RKO (cell line): ENCODE measurements at places on chromosomes 6 and 20.

GRCh38 chr20:37567331-37567665 lies 39.6 kb upstream of the BLCAP start:
- no peak for DNase-seq

DNA sequence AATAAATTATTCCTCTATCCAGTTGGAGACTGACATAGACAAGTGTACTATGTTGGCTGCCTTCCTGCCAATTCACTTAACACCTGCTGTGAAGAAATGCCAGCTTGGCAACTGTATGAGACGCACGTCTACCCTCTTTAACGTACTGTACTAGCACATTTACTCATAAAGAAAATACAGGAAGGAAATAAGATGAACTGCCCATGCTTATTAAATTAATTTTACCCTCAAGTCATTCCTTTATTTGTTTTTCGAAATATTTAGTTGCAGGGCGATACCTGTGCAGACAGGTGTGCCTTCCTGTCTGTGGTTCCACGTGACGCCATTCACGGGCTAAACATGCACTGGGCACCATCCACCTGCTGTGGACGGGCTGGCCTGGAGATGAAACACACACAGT lies 52.0 kb downstream of the PSMG4 start:
- no peak for DNase-seq

DNA sequence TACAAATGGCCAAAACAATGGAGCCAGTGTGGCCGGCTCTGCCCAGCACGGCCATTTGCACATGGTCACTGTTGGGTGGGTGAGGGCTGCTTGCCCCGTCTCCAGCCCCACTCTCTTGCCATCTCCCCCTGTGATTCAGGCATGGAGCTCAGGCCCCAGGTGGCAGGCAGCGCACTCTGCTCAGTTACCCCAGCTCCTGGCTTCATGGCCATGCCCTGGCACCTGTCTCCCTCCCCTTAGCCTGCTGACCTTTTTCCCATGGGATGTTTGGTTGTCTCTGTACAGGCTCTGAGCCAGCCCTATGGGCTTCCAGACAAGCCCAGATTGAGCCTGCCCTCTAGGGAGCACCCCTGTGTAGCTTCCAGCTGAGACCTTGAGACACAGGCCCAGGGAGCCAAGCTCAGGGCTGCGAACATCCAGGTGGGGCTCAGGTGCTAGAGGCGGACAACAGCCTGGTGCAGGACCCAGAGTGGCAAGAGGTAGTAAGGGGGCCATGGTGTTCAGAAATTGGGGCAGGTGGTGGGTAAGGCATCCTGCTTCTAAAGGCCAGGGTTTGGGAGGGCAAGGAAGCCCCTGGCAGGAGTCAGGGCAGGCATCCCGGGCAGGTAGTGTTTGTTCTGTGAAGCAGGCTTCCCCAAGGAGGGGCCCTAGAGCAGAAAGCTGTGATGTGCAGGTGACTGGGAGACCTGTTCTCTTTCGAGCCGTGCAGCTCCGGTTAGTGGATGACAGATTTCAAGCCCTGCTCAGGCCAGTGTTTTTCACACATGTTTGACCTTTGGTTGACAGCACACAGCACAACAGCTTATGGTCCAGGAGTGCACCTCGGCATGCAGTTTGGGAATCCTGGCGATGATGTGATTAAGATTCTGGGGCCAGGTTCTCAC lies 17.7 kb downstream of the SYNJ2 start:
- DNase-seq = no peak

- peak; percentile 49 for DNase-seq
These were observed 128.5 kb downstream of the HFE start for GRCh38 chr6:26215585-26216358.

GRCh38 chr20:10524034-10524476 lies 89.0 kb downstream of the SLX4IP start:
- no peak for DNase-seq

- DNase-seq = no peak
These were observed 99.4 kb downstream of the ASXL1 start for GRCh38 chr20:32457479-32457986.

DNA sequence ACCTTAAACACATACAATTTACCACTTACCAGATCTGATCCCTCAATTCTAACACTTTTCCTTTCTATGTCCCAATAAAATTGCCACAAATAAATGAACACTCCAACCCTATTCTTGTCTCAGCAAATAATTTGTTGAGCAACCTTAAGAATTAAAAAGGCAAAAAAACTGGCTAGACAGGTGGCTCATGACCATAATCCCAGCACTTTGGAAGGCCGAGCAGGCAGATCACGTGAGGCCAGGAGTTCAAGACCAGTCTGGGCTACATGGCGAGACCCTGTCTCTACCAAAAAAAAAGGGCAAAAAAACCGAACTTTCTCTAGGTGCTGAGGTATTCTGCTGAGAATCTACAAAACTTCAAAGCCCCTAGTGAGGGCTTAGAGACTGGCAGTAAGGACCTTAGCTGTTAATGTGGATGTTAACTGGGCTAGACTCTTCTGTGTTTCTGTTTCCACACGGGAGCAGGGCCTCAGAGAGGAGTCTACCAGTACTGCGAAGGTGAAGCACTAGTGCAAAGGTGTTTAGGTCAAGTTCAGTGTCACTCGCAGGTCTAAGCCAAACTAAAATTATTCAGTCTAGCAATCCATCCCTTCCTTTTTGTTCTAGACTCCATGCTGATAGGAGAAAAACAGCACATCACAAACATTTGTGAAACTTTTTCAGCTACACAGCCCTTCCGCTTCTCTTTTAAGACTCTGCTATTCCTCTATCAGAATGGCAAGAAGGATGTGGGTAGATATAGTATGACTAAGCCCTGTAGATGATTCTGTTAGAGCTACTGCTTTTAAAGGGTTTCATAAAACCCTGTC lies 2.6 kb downstream of the FASTKD5 start:
- DNase-seq = peak; percentile 39

DNA sequence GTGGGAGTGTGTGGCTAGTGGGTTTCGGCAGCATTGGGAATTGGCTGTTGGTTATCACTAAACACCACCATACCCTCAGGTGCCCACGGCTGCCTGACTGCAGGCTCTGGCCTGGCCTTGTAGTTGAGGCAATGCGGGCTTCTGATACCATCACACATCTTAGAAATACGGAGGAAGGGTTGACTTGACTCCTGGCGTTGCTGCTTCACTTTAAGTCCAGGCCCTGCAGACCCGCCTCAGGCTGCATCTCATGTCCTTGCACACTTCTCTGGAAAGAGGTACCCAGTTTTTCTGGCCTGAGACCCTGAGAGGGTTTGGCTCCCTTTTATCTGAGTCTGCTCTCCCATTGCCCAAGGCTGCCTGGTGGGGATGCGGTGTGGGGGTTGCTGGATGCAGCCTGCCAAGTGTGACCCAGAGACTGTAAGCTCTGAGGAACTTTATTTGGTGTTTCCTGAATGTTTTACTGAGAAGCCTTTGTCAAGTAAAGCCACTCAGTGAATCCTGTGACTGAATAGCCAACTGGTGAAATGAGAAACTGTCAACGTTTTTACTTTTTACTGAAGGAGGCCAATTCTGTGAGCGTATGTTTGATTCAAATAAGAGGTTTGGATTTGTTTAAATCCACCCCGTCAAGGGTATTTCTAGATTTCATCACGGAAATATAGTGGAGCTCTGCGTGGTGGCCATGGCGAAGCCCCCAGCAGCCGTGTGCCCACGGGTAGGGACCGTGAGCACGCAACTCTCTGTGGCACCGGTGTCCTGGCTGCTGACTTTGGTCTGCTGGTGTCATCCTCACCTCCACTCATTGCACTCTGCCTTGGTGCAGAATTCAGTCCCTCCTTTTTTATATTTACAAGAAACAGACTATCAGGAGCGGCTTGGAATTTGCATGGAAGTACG lies 160.1 kb downstream of the DTNBP1 start:
- no peak for DNase-seq

DNA sequence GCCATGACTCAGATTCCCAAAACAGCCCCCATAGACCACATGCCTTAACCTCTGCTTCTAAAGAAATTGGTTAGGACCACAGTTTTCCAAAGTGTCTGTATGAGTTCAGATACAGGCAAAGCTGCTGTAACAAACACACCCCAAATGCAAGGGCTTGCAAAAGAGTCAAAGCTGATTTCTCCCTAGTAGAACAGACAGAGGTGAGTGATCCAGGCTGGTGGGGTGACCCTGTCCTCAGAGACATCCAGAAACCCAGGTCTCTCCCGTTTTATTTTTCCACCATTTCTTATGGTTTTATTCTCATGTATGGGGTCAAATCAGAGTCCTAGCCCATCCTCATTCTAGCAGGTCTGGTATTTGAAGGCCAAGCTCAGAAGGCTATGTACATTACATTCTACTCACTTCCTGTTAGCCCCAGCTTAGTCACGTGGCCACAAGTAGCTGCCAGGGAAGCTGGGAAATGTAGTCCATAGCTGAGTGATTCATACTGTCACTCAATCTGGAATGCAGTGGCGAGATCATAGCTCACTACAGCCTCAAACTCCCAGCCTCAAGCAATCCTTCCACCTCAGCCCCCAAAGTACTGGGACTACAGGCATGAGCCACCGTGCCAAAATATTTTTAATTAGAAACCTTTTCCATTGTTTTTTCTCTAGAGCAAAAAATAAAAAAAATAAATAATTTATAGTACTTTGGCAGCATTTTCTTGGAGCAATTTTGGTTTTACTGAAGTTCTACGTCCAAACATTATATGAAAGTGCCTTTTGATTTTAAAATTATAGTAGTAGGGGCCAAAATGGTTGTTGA lies 175.2 kb downstream of the ZMYND8 start:
- DNase-seq = peak; percentile 95

- no peak for DNase-seq
These were observed 374.5 kb downstream of the RNGTT start for GRCh38 chr6:88588938-88589337.

DNA sequence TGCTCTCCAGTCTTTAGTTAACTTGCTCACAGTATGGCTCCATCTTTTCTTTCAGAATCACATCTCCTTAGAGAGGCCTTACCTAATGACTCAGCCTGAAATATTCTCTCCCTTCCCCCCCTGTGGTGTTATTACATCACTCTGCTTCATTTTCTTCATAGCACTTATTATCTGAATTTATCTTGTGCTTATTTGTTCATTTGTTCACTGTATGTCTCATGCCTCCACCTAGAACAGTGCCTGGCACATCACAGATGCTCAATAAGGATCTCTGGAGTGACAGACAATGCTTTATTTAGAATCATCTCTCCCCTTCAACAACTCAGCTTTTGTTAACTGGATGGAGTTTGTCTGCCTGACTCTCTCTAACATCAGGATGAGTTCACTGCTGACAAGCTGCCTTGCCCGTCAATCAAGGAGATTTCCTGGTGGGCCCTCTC lies 96.6 kb upstream of the MAN1A1 start:
- DNase-seq = peak; percentile 1

GRCh38 chr6:135750081-135750480 lies 101.4 kb upstream of the PDE7B start:
- DNase-seq = no peak
